Activated CD8-positive, alpha-beta memory T cell treated with anti-CD3 and anti-CD28 coated beads for 48 hours (primary cell): ENCODE measurements at places on chromosomes 5 and 9.

GRCh38 chr5:76016258-76016657 lies 66.9 kb upstream of the SV2C start:
- DNase-seq, result no peak

DNA sequence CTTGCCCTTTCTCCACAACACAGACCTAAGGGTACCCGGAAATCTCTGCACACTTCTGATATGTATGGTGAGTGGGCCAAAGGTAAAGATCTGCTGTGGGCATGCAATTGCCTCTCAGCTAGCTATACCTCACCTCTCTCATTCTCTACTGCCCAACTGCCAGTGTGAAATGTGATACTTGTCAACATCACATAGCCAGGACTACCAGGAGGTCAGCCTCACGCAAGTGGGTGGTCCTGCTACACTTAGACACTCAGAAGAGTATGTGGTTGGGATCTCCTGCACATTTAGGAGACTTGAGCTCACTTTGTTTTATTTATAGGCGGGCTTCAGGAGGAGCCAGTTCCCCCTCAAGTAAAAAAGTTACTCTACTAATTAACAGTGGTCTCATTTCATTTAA lies 88.0 kb upstream of the MAN2A1 start:
- DNase-seq, result no peak

GRCh38 chr5:52468976-52469375 lies 318.7 kb upstream of the ITGA1 start:
- DNase-seq, result no peak

DNA sequence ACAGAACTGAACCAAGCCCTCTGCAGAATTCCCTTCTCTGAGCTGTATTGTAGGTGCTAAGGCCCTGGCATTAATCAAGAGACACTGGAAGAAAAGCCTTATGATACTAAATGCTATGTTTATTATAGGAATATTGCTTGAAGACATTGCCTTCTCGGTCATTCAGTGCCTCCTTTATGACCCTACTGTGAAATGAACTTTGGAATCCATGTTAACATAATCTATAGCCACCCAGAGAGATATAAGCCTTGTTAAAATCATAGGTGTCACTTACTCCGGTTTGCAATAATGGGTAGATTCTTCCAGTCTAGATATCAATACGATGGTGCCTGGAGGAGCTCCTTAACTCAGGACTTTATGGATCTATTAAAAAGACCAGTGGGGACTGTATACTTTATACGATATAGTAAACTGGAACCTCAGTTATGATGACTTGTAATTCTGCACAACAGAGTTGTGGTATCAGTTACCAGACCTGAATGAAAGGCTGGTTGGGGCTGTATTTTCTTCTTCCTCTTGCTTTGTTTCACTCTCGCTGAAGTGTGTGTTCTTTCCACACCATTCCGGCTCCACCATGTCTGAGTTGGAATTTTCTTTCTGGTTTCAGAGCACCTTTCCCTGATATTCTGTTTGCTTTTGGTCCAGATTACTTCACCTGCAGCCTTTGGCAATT lies 154.5 kb downstream of the DROSHA start:
- DNase-seq, result no peak
